Thoracic aorta (tissue), 2 donors: ENCODE measurements at places on chromosomes 2 and 18. TPM values are rescaled to one million over a fixed set of nuclear protein-coding genes. Genes with fewer than 3 reads are reported as not detected.

DNA sequence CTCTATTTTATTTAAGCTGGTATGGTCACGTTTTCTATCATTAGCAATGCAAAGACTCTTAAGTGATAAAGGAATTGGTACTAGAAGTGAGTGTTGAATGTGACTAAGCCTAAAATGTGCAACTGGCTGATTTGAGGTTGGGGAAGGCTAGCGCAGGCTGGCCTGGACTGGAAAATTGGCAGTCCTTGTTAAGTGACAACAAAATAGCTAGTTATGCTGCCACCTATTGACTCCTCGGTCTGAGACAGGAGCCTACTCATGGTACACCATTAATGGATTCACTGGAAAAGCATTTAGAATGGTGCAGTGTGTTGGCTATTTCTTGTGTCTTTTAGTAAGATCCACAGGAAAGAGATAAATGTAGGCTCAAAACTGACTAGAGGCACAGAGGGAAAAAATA lies 5.7 kb upstream of the WIPF1 start:
- no peaks in the 10 kb centered on the region for H3K36me3 ChIP-seq
- H3K4me1 ChIP-seq = peaks cover 15% of the 10 kb centered on the region
- H3K27me3 ChIP-seq = no peaks in the 10 kb centered on the region

DNA sequence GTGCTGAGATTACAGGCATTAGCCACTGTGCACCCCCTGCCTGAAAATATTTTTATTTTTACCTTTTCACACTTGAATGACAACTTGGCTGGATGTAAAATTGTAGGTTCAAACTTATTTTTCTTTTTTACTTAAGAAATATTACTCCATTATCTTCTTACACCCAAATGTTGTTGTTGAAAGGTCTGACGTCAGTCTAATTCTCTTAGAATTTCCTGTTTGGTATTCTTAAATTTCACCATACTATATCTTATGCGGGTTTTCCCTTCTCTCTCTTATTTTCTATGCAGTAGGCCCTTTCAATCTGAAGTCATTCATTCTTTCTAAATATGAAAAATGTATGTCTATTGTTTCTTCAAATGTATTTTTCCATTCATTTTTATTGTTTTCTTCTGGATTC lies 29.1 kb upstream of the RAB11FIP5 start:
- H3K4me1 ChIP-seq = no peaks in the 10 kb centered on the region
- H3K27me3 ChIP-seq = no peaks in the 10 kb centered on the region
- no peak overlapping the region for H3K27ac ChIP-seq
- H3K36me3 ChIP-seq = no peaks in the 10 kb centered on the region
- no peak overlapping the region for H3K4me3 ChIP-seq
- no peak for DNase-seq

DNA sequence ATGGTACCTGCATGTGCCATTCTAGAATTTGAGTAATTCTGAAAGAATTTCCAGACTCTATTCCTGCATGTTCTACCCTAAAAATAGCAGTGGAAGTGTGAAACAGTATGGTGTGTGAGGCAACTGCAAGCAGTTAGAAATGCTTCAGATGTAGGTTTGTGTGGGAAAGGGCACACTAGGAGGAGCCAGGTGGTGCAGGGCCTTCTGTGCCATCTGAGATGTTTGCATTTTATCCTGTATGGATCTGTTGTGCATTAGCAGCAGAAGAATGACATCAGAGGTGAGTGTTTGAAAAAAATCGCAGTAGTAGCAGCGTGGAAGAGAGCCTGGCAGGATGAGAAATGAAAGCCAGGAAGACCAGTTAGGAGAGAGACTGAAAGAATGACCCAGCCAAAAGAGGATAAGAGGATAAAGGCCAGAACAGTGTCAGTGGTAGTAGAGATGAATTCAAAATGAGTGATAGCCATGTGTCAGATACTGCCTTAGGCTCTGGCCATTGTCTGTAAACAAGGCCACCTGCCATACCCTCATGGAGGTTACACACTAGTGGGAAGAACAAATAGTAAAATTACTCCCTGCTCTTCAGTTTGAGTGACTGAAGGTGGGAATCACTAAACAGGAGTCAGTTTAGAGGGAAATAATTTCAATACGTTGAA lies 142.2 kb downstream of the PKP4 start:
- no peaks in the 10 kb centered on the region for H3K36me3 ChIP-seq
- H3K27ac ChIP-seq = no peak overlapping the region
- no peaks in the 10 kb centered on the region for H3K27me3 ChIP-seq
- H3K4me3 ChIP-seq = no peak overlapping the region

GRCh38 chr18:22844628-22845027 lies 88.5 kb upstream of the RBBP8 start:
- H3K4me1 ChIP-seq = no peaks in the 10 kb centered on the region
- no peak overlapping the region for H3K4me3 ChIP-seq
- H3K27ac ChIP-seq = no peak overlapping the region
- H3K36me3 ChIP-seq = no peaks in the 10 kb centered on the region

GRCh38 chr2:67260343-67261277 lies 136.5 kb upstream of the ETAA1 start:
- H3K4me1 ChIP-seq = peaks cover 22% of the 10 kb centered on the region
- DNase-seq = peak; percentile 80
- no peaks in the 10 kb centered on the region for H3K27me3 ChIP-seq
- peak overlapping the region; percentile 91 for H3K27ac ChIP-seq
- peak overlapping the region; percentile 66 for H3K4me3 ChIP-seq

Gene AFF3
- 9.9 TPM for total RNA-seq
